Ascending aorta (tissue), 2 donors: ENCODE measurements at places on chromosomes 12 and 14. TPM values are rescaled to one million over a fixed set of nuclear protein-coding genes. Genes with fewer than 3 reads are reported as not detected.

GRCh38 chr12:3463921-3464320 is 27.1 kb upstream of the PRMT8 start:
- no peak for DNase-seq

- no peak for DNase-seq
These were observed 120.5 kb downstream of the TMX1 start for GRCh38 chr14:51360592-51360991.

PRKCH gene
- 20.2 TPM for total RNA-seq

TULP3 gene
- 24.8 TPM for total RNA-seq

POTEG gene
- not detected for total RNA-seq
